ENCODE measurements at places on chromosomes 6 and 20. TPM values are rescaled to one million over a fixed set of nuclear protein-coding genes. Genes with fewer than 3 reads are reported as not detected.

Gene GGT7
- total RNA-seq, result 4.6 TPM

Gene FOXQ1
- total RNA-seq, result not detected

DNA sequence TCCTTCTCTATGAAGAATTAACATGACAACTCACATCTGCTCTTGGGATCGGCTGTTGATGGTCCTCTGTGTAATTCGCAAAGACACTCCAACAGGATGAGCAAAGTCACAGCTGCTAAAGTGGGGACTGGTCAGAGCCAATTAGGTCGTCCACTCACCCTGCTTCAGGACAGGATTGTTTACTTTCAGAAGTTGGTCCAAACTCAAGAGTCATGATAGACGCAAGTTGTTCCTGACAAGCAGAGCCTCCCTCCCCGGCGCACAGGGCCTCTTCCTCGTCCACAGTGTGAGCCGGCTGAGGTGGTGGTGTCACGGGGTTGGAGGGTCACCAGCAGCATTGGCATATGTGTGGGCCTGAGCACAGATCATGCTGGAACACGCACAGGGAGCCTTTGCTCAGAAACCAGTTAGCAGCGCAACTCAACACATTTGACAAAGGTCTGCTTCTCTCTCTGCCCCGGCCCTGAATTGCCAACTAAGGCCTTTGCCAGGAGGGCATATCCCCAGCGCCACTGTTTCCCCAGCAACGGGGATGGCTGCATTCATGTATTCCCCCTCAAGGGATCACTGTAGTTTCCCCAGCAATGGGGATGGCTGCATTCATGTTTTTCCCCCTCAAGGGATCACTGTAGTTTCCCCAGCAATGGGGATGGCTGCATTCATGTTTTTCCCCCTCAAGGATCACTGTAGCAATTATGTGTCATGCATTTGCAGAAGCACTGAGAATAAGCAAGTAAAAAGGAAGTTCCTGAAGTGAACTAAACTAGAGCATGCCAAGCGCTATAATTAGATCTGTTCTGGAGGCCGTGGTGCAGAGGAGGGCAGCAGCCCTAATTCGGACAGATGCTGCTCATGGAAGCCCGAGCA is 111.7 kb downstream of the THBS2 start:
- peaks cover 3% of the 10 kb centered on the region for H3K27me3 ChIP-seq
- H3K36me3 ChIP-seq, result no peaks in the 10 kb centered on the region
- H3K27ac ChIP-seq, result no peak overlapping the region
- H3K4me3 ChIP-seq, result no peak overlapping the region
- peak; percentile 33 for DNase-seq
- H3K4me1 ChIP-seq, result no peaks in the 10 kb centered on the region

DNA sequence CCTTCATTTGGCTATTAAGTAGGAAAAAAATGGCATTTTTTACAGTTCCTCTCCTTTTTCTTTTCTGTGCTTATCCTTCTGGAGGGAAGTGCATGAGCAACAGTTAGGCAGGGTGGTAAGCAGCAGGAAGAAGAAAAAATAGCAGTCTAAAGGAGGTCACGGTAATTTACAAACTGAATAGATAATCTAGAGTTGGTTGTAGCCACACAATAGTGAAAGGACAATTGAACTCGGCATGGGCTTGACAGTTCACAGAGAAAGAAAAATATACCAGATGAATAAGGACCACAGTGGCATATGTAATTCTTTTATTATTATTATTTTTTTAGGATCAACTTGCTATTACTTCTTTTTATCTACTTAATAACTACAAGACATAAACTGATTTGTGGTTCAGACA is 358.6 kb downstream of the BTBD9 start:
- H3K27me3 ChIP-seq, result no peaks in the 10 kb centered on the region
- H3K27ac ChIP-seq, result no peak overlapping the region
- no peak overlapping the region for H3K4me3 ChIP-seq
- H3K4me1 ChIP-seq, result peaks cover 13% of the 10 kb centered on the region

- peaks cover 22% of the 10 kb centered on the region for H3K27me3 ChIP-seq
- H3K4me3 ChIP-seq, result no peak overlapping the region
- peaks cover 12% of the 10 kb centered on the region for H3K4me1 ChIP-seq
- H3K27ac ChIP-seq, result no peak overlapping the region
- H3K36me3 ChIP-seq, result no peaks in the 10 kb centered on the region
These were observed 230.7 kb upstream of the MARCKS start for GRCh38 chr6:113626475-113626874.

DNA sequence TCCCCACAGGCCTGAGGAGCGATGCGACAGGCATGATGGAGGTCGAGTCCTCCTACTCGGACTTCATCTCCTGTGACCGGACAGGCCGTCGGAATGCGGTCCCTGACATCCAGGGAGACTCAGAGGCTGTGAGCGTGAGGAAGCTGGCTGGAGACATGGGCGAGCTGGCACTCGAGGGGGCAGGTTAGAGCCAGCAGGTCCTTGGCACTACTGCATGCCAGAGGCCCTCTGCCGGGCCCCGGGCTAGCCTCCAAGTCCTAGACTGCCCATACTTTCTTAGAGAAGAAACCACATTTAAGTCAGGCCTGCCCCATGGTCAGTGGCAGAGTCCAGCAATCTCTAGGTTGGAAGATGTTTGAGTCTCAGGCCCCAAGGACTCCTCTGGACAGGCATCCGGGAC is 32.1 kb downstream of the PKIG start:
- DNase-seq, result no peak
- H3K27me3 ChIP-seq, result no peaks in the 10 kb centered on the region
- H3K27ac ChIP-seq, result no peak overlapping the region
- peaks cover 35% of the 10 kb centered on the region for H3K4me1 ChIP-seq
- H3K36me3 ChIP-seq, result peaks cover 20% of the 10 kb centered on the region

DNA sequence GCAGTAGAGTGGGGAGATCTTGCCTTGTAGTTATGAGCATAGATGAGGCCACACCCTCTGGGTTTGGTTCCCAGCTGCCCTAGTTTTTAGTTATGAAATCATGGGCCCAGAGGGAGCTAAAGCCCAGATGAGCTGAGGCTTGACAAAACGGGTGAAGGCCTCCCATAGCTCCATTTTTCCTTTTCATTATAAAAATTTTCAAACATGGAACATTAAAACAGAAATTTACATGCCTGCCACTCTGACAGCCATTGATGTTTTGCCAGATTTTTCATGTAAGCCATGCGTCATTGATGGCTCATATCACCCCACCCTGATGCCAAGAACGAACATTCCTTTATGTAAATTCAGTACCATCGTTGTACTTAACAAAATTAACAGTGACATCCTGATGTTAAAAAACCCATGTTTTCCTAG is 67.9 kb downstream of the IGF2R start:
- peaks cover 15% of the 10 kb centered on the region for H3K4me1 ChIP-seq
- H3K4me3 ChIP-seq, result no peak overlapping the region
- no peak overlapping the region for H3K27ac ChIP-seq
- H3K27me3 ChIP-seq, result no peaks in the 10 kb centered on the region
- DNase-seq, result no peak

GRCh38 chr6:108587258-108588059 is 26.7 kb downstream of the FOXO3 start:
- no peak overlapping the region for H3K4me3 ChIP-seq
- peaks cover 1% of the 10 kb centered on the region for H3K36me3 ChIP-seq
- H3K4me1 ChIP-seq, result peaks cover 47% of the 10 kb centered on the region
- no peaks in the 10 kb centered on the region for H3K27me3 ChIP-seq
- DNase-seq, result no peak

- H3K36me3 ChIP-seq, result no peaks in the 10 kb centered on the region
- H3K27me3 ChIP-seq, result peaks cover 12% of the 10 kb centered on the region
- H3K4me1 ChIP-seq, result peaks cover 7% of the 10 kb centered on the region
- no peak for DNase-seq
- no peak overlapping the region for H3K4me3 ChIP-seq
- H3K27ac ChIP-seq, result no peak overlapping the region
These were observed 4.7 kb upstream of the DEFB132 start for GRCh38 chr20:252801-253200.

DNA sequence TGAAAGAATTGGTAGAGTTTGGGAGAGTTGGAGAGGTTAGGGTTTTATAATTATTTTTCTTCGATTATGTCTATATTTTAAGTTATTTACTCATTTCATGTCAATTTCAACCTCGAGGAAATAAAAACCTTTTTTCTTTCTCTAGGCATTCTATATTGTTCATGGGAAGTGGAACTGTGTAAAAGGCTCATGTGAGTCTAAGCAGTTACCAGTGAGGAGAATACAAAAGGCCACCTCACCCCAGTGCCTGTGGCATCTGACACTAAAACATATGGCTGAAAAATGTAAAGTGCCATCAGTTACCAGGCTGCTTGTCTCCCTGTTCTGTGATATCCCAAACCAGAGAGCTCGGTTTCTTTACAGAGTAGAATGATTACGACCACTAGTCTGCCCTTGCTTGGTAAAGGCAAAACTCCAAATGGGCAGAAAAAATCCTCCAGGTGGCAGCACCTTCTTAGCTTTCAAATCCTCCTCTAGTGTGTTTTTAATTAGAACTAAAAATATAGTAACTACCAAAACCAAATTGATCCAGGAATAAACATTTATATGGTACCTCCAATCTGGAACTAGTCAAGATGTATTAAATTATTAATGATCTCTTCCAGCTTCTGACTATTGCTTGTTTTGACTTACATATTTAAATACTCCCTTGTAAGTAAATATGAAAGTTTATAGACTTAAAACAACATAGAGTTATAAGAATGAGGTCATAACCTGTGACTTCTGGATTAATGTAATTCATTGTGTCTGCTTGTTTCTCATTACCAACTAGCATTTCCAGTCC is 122.6 kb upstream of the MCHR2 start:
- DNase-seq, result peak; percentile 66
- no peak overlapping the region for H3K27ac ChIP-seq
- peaks cover 4% of the 10 kb centered on the region for H3K36me3 ChIP-seq
- peaks cover 19% of the 10 kb centered on the region for H3K4me1 ChIP-seq
- H3K27me3 ChIP-seq, result peaks cover 29% of the 10 kb centered on the region

DNA sequence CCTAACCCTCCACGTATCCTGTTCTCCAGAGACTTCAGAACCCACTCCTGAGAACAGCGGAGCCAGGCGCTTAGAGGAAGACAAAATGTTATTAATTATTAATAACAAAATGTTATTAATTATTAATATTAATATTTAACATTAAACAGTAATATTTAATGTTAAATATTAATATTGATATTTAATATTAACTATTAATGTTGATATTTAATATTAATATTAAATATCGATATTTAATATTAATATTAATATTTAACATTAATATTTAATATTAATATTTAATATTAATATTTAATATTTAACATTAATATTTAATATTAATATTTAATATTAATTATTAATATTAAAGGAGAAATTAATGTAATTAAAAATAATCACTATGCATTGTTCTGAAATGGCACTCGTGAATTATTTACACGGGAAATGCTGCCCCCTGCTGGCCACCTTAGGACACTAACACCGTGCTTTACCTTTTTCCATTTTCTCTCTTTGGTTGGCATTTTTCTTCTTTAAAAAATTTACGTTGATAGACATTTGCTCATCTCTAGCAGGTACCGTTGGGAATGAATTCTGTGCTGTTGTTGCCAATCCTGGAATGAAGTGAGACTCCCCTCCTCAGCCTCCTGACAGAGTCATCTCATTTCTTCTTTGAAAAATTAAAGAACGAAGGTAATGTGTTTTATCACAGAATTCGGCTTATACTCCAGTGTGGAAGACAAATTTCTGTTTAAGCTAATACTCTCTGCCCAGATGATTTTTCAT is 7.5 kb upstream of the GGTLC1 start:
- peak; percentile 57 for DNase-seq
- H3K27me3 ChIP-seq, result peaks cover 26% of the 10 kb centered on the region

- H3K27me3 ChIP-seq, result peaks cover 30% of the 10 kb centered on the region
- no peak for DNase-seq
- peaks cover 18% of the 10 kb centered on the region for H3K4me1 ChIP-seq
- H3K27ac ChIP-seq, result no peak overlapping the region
- H3K4me3 ChIP-seq, result no peak overlapping the region
- no peaks in the 10 kb centered on the region for H3K36me3 ChIP-seq
These were observed 23.9 kb downstream of the ZBP1 start for GRCh38 chr20:57596358-57596757.

DNA sequence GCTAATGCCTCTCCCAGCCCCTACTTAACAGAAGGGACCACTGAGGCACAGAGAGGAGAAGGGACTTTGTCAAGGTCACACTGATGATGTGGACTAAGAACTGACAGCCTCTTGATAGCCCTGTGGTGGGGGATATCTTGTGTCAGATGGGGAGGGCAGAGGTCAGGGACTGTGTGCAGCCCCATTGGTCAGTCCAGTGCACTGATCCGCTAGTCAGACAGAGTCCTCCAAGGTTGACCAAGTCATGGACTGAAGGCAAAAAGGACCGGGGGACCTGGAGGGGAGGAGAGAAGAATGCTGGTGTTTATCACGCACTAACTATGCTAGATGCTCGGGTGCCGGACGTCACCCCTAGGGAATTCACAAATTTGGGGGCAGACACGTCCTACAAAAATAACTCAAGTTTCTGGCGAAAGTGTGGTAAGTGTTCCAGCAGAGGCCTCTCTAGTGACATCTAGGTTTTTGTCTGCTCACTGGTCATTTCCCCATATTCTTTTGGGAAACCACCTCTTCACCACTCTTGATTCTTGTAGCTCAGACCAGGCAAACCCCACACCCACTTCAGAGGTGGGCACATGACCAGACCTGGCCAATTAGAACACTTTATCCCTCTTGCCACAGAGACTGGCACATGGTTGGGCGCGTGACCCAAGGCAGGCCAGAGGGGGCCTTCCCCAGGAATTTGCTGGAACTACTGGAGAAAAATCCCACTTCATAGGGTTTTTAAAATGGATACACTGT is 21.0 kb downstream of the TCF15 start:
- H3K27me3 ChIP-seq, result peaks cover 26% of the 10 kb centered on the region
- no peaks in the 10 kb centered on the region for H3K36me3 ChIP-seq
- no peak overlapping the region for H3K4me3 ChIP-seq
- no peak overlapping the region for H3K27ac ChIP-seq

DNA sequence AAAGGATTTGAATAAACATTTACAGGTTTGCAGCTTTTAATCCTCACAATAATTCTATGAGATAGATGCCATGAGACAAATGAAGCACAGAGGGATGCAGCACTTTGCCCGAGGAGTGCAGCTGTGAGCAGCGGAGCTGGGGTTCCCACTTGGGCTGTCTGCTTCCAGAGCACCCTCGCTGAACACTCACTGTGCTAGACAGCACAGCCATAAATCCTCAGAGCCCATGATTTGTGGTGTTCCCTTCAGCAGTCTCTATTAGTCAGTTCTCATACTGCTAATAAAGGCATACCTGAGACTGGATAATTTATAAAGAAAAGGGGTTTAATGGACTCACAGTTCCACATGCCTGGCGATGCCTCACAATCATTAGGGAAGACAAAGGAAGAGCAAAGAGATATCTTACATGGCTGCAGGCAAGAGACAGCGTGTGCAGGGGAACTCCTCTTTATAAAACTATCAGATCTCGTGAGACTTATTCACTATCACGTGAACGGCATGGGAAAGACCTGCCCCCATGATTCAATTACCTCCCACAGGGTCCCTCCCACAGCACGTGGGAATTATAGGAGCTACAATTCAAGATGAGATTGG is 25.3 kb upstream of the CTAGE9 start:
- no peak for DNase-seq
- no peak overlapping the region for H3K4me3 ChIP-seq
- no peaks in the 10 kb centered on the region for H3K4me1 ChIP-seq
- H3K27me3 ChIP-seq, result no peaks in the 10 kb centered on the region
